Tibial nerve (tissue), 4 donors: ENCODE measurements at places on chromosomes 2 and 18.

- no peak for DNase-seq
These were observed 14.0 kb downstream of the USP14 start for GRCh38 chr18:172361-172760.

GRCh38 chr18:59055345-59056032 is 84.2 kb upstream of the SEC11C start:
- no peak for DNase-seq

GRCh38 chr2:121567957-121568409 is 37.3 kb downstream of the RNU4ATAC start:
- no peak for DNase-seq

GRCh38 chr2:121333231-121333630 is 48.2 kb upstream of the TFCP2L1 start:
- no peak for DNase-seq

GRCh38 chr2:149027590-149028250 is 10.8 kb upstream of the LYPD6B start:
- DNase-seq, result no peak

- DNase-seq, result no peak
These were observed 190.1 kb upstream of the AGAP1 start for GRCh38 chr2:235303499-235304291.

- DNase-seq, result no peak
These were observed 175.2 kb downstream of the LOXHD1 start for GRCh38 chr18:46481847-46482245.

- DNase-seq, result no peak
These were observed 4.2 kb upstream of the SAP130 start for GRCh38 chr2:128032092-128032491.

DNA sequence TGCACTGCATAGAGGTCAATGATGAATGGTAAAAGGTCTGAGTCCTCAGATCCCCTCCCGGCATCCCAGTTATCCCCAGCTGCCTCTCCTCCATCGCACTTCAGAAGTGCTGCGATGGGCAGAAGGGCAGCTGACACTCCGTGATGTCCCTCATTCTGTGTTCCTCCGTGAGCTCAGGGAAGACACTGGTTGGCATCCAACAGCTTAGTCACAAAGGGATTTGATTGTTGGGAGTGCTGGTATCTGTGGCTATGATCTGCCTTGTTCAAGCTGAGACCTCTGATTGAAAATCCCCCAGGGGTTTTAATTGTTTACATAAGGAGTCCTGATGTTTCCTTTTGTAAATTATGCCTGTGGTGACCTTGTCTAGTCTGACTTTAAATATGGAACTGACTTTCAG is 19.0 kb upstream of the SAG start:
- no peak for DNase-seq

DNA sequence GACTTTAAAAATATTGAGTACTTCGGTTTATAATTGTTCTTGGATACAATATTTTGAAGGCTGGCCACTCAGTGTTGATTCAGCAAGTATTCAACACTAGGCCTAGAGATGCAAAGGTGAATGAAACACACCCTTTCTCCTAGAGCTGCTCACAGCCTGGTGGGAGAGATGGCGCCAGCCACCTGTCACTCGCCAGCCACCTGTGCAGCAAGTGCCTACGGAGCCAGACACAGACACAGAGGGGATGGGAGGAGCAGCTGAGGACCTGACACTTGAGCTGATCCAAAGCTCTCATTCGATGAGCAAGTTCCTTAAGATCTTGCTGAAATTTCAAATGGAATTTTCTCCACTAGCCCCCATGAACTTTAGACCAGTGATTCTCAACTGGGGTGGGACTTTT is 151.1 kb upstream of the RIOK3 start:
- no peak for DNase-seq

DNA sequence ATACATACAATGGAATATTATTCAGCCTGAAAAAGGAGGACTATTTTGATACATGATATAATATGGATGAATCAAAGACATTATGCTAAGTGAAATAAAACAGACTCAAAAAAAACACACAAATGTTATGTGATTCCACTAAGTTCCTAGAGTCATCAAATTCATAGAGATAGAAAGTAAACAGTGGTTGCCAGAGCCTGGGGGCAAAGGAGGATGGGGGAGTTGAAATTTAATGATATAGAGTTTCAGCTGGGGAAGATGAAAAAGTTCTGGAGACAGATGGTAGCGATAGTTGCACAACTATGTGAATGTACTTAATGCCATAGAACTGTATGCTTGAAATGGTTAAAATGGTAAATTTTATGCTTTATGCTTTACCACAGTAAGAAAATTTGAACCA is 119.7 kb downstream of the METTL4 start:
- no peak for DNase-seq
